Right renal pelvis (tissue), 4 donors: ENCODE measurements at places on chromosomes 11 and 22. TPM values are rescaled to one million over a fixed set of nuclear protein-coding genes. Genes with fewer than 3 reads are reported as not detected.

DNA sequence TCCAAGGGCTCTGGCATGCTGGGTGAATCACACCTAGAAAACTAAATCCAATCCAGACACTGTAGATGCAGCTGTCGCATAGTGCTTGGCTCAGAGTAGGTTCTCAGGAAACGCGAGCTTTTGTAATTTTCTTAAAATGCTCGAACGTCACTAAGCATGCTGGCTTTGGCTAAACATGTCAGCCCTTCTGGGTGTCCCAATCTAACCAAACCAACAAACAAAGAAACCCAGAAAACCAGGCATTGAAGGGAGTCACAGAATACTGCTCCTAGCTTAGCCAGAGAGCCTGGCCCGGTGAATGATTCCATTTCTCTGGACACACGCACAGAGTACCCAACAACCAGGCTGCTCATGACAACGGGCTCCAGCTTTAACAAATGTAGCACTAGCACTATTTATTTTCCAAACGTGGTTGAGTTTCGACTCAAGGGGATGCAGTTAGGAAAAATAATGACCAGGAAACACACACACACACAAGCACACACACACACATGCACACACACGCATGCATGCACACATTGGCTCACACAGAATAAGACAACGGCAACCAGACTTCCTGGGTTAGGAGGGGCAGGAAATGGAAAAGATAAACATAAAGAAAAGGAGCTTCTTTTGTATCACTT lies 492.6 kb downstream of the MIAT start:
- DNase-seq = no peak

DNA sequence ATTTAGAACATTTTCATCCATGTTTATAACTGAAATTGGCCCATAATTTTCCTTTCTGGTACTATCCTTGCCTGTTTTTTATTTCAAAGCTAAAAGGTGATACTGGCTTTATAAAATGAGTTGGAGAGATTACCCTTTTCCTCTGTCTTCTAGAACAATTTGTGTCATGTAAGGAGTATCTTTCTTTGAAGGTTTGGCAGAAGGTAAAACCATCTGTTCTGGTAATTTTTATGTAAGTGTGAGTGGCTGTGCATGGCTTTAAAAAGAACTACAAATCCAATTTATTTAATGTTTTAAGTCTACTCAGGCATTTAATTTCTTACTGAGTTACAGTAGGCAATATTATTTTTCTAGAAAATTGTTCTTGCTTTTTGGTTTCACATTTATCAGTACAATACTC lies 7.7 kb upstream of the MRGPRD start:
- DNase-seq = no peak

PGA5 gene
- polyA plus RNA-seq = not detected

DNA sequence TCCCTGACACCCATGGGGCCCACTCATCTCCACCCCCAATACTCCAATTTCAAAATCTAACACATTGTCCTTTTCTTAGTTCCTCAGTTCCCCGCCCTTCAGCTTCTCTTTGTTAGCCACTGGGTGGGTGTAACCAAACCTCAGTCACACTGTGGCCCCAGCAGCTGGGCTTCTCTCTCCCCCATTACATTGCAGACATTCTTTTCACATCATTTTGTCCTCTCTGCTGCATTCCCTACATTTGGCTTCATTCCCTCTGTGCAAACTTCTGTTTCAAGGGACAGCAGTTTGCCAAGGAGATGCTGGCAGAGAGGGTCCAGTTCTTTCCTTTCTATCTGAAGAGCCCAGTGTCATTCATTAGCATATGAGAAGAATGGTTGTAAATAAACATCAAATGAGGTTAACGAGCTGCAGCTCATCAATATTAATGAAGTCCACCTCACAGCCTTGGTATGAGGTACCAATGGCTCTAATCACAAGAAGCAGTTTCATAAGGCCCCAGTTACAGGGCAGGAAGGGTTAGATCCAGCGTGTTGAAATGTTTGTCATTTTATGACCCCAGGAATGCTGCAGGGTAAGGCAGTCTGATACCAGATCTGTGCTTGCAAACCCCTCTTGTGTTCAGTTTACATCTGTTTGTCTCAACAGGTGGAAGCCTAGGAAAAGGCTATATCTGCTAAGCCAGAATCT lies 72.3 kb downstream of the ARFGAP2 start:
- DNase-seq = no peak

TEF gene
- polyA plus RNA-seq = 18.2 TPM

DNA sequence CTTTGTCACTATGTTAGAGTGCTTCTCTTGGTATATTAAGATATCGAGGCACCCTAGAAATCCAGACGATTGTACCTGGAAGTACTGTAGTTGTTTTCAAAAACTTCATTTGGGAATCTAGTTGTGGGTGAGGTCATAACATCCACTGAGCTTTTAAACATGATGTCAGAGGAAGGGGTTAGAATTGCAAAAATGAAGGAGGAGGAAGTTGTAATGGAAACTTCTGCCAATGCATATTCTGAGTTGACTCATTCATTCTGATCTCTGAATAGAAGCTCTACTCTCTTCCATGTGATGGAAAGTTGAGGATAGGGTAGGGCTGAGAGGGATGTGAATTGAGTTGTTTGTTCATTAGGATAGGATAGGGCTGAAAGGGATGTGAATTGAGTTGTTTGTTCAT lies 7.7 kb downstream of the CD44 start:
- no peak for DNase-seq

DNA sequence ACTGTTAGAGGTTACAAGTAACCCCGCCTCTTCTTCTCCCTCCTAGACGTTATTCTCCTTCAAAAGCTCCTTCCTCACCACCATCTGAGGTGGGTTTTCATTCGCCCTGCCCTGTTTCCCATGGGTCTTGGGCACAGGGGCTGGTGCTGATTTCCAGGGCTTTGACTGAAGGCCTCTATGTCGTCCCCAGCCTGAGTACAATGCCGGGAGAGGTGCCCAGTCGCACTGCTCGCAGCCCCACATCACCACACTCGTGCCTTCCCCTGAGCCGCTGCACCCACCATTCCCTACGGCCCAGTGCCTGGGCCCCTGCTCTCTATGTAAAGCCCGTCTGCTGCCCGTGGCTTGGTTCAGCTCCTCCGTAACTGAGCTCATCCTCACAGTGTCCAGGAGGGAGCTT lies 169.8 kb downstream of the DSCAML1 start:
- no peak for DNase-seq

UBTFL1 gene
- not detected for polyA plus RNA-seq

- DNase-seq = no peak
Observed at GRCh38 chr11:13782390-13783075, 114.1 kb downstream of the FAR1 start.

NCR3LG1 gene
- polyA plus RNA-seq = 1.6 TPM

- DNase-seq = no peak
Observed at GRCh38 chr11:61011950-61012736, 40.7 kb downstream of the CD6 start.

DNA sequence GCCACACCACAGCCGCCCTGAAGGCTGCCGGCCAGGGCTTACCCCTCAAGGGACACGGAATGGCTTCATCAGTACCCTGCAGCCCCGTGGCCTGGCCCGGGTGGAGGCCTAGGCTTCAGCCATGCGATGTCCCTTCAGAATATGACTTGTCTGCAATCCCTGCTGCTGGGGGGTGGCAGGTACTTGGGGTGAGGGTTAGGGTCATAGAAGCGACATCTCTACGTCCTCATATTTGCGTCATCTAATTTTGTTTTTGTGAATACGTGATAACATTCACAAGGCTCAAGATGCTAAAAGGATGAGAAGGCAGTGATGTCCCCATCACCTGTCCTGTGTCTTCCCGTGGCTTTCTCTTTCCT lies 6.4 kb downstream of the CCND1 start:
- no peak for DNase-seq

DNA sequence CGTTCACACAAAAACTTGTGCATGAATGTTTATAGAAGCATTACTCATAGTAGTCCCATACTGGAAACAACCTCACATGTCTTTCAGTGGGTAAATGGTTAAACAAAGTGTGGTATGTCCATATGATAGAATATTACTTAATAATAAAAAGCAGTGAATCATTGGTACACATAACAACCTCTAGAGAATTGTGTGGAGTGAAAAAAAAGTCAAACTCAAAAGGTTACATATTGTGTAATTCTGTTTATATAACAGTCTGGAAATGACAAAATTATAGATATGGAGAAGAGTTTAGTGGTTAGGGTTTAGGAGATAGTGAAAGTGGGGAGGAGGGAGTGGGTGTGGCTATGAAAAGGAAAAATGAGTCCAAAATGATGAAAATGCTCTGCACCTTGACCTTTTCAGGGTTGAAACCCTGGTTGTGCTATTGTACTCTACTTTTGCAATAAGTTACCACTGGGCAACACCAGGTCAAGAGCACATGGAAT lies 243.4 kb upstream of the DDI1 start:
- DNase-seq = no peak

- DNase-seq = no peak
Observed at GRCh38 chr22:40405178-40406062, 35.0 kb downstream of the SGSM3 start.

MAJIN gene
- polyA plus RNA-seq = 1.5 TPM

NAALADL1 gene
- polyA plus RNA-seq = 14.0 TPM

DNA sequence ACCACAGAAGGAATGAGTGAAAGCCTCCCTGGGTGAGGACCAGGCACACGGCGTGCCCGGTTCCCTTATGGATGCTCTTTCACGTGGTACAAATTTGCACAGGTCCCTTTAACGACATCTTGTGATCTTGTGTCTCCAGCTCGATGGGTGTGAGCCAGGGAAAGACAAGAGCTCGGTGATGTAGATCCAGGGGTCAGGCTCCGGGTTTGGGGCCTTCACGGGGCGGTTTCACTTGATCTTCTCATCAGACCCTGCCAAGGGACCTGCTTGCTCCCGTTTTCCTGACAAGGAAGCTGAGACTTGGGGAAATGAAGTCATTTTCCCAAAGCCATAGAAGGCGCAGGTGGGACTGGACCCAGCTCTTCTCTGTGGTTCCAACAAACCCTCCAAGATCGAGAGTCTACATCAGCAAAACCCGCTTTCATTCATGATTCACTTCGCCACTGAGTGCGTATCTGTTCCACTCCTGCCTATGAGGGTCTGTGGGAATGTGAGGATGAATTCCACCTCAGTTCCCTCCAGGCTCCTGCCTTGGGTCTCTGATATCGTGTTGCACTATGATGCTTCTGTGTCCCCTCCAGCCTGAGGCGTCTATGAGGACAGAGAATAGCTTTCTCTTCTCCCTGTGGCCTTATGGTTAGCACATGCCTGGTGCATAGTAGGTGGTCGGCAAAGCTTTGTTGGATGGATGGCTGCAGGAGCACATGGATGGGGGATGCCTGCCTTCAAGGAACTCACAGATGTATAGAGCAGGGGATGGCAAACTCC lies 45.0 kb upstream of the ANO1 start:
- DNase-seq = no peak

- no peak for DNase-seq
Observed at GRCh38 chr11:12174477-12175143, 64.2 kb downstream of the MICAL2 start.

- no peak for DNase-seq
Observed at GRCh38 chr11:44658506-44658850, 68.3 kb upstream of the TSPAN18 start.

DNA sequence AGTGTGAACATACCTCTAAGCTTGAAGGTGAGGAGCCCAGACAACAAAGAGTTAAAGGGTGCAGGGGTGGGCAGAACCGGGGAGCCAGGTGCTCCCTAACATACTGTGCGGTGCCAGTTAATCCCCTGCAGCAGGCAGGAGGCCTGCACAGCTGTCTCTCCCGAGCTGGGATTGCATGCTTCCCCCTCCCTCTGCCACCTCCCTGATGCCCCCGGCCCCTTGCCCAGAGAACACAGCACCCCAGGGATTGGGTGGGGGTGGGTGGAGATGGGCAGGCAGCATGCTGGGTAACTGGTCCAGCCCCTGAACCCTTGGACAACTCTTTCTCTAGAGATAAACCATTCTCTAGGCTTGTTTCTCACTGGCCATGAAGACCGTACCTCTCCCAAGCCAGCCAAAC lies 67.7 kb upstream of the MYOD1 start:
- DNase-seq = no peak

DNA sequence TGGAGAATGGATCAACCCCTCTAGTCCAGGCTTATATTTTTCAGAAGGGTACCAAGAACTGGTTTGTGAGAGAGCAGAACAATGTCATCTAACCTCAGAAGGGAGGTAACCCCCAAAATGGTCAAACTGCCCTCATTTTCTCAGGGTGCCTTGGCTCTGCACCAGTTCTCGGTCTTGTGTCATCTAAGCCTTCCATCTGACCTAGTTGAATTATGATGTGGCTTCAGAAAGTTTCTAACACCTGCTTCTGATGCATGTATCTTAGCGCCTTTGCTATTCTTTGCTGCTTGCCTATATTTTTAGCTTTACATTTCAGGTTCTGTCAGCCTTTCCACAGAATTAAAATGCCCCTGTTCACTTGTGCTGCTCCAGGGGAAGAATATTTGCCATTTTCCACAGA lies 91.7 kb upstream of the E2F8 start:
- no peak for DNase-seq

DNA sequence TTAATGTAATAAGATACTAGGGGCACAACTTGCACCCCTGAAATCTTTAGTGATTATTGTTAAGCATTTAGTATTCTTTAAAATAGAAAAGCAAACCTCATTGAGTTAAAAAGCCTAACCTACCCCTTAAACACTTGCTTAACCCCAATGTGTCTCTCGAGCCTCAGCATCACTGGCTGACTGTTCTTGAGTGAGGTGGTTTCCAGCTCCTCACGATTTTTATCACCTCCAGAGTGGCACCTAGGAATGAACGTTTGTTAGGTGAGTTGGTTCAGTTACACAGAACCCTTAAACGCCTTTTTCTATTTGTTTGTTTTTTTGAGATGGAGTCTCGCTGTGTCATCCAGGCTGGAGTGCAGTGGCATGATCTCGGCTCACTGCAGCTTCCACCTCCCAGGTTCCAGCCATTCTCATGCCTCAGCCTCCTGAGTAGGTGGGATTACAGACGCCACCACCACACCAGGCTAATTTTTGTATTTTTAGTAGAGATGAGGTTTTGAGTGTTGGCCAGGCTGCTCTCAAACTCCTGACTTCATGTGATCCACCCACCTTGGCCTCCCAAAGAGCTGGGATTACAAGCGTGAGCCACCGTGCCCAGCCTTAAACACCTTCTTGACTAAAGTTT lies 13.7 kb downstream of the YWHAH start:
- no peak for DNase-seq

TMEM132A gene
- polyA plus RNA-seq = 63.6 TPM

PIK3IP1 gene
- polyA plus RNA-seq = 14.6 TPM
